ENCODE measurements at places on chromosomes 3 and 15.

DNA sequence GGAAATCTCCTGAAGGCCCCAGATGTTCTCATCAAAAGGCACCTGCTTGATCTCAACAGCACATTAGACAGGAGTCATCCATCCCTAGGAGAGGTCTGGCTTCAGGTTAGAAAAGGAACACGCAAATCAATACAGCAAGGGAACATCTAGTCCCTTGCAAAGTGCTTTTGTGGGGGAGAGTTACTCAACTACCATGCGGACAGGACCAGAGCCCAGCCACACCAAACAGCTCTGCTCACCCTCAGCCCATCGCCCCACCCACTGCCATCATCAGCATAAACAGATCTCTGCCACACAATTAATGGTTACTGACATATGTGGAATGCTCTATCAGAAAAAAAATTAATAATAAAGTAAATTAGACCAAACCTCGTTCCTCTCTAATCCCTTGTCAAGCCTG, 85.6 kb downstream of the MYLK start:
- no peak for DNase-seq

GRCh38 chr3:136547293-136547692, 204.9 kb downstream of the STAG1 start:
- no peak for DNase-seq

GRCh38 chr15:41207687-41208448, 22.7 kb downstream of the EXD1 start:
- no peak for DNase-seq

DNA sequence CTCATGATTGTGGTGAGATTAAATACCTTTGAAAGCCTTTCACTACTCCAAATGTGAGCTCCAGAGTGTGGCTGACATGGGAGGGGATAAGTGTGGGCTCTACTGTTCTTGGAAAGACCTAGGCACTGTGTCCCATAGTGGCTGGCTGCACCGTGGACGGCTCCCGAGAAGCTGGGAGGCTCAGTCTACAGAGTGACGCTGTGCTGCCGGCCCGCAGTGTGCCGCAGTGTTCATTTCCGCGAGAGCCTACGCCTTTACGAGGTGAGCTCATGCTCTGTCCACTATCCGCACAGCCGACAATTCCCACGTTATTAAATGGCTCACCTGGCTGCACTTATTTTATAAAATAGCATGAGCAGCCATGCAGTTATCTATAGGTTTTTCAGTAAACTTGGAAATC, 66.9 kb downstream of the MTHFS start:
- DNase-seq, result no peak

DNA sequence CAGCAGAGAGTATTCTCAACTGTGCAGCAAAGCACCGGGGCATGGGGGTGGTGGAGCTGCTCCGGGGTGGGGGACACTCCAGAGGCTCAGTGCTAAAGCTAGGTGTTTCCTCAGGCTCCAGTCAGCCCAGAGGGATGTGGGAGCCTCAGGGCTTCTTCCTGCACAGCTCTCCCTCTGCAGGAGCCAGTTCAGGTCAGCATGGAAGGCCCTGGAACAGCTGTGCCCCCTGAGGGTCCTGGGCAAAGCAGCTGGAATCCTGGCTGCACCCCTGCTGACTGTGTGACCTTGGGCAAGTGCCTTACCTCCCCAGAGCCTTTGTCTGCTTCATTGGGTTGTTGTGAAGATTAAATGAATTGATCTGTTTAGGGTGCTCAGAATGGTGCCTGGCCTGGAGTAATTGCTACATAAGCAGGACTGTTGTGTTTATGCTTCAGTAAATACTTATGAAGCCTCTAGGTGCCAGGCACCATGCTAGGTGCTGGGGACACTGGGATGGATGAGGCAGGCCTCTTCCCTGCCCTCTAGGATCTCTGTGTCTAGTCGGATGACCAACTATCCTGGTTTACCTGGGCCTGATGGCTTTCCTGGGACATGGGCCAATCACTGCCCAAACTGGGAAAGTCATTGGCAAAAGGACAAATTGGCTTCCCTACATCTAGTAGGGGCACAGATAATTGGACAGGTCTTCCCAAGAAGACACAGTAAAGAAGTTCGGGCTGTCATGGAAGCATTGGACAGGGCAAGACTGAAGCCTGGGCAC, 64.2 kb upstream of the LCTL start:
- DNase-seq, result no peak

- peak; percentile 81 for DNase-seq
Measured at GRCh38 chr3:106611841-106612240, 743.0 kb upstream of the CBLB start.

DNA sequence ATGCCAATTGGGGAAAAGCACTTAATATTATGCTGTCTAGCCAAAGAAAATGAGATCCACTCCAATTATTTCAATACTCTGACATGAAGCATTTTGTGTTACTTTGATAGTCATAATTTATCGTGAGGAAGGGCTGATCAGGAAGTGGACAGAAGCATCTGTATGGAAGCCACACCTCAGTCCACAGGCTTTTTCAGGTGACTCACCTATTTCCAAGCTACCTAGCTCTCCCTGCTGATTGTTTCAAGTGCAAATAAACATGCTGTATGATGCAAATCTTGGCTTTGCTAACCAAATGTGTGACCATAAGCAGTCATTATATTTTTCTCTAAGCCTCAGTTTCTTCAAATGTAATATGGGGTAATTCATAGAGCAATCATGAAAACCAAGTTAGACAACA, 30.8 kb upstream of the CPB1 start:
- DNase-seq, result no peak

GRCh38 chr3:131349946-131350347, 31.6 kb upstream of the NUDT16 start:
- DNase-seq, result no peak

- DNase-seq, result no peak
Measured at GRCh38 chr3:157088601-157089454, 71.1 kb downstream of the CCNL1 start.

GRCh38 chr3:66527246-66527645, 26.4 kb upstream of the LRIG1 start:
- peak; percentile 57 for DNase-seq

DNA sequence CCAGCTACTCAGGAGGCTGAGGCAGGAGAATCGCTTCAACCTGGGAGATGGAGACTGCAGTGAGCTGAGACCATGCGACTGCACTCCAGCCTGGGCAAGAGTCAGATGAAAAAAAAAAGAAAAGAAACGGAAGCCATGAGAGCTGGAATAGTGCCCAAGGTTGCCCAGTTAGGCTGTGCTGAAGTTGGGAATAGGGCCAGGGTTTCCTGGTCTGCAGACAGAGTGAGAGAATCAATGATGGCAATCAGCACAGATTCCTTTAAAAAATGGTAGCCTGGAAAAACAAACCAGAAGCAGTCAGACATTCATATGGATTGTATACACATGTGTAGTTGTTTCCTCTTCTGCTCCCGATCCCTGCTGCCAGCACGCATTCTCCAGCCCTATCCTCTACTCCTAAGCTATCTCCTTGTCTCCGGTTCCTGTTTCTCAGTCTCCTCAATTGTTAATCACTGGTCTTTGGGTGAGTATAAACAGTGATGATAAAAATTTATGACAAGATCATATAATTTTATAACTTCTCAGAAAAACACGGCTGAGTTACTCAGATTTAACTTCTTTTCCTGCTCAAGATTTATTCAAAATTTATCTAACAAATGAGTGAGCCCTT, 316.2 kb upstream of the UMPS start:
- no peak for DNase-seq

DNA sequence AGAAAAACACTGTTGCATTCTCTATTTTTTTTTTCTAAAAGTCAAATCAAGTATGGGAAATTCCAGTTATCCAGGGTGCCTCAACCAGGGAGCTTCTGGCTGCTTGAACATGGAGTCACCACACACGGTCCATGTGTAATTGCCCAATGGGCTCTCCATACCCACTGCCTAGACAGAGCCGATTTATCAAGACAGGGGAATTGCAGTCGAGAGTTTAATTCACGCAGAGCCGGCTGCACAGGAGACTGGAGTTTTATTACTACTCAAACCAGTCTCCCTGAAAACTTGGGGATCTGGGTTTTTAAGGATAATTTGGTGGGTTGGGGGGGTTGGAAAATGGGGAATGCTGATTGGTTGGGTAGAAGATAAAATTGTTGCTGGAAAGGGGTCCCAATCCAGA, 149.8 kb downstream of the TJP1 start:
- no peak for DNase-seq

DNA sequence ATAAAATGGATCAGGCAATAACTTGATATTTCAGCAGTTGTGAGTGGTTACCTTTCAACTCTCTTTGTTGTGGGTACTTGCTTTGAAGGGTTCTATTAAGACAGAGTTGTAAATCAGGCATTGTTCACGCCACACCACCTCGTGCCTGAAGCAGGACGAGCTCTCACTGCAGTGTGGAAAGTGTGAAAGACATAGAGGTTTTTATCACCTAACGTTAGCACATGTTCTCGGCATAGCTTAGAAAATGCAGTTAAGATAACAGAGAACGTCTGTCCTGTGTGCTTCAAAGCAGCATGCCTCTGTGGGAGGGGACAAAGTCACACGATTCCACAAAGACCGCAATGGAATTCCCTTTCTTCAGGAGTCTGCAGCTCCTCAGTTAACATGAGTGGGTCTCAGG, 7.8 kb downstream of the ADAMTS17 start:
- no peak for DNase-seq

DNA sequence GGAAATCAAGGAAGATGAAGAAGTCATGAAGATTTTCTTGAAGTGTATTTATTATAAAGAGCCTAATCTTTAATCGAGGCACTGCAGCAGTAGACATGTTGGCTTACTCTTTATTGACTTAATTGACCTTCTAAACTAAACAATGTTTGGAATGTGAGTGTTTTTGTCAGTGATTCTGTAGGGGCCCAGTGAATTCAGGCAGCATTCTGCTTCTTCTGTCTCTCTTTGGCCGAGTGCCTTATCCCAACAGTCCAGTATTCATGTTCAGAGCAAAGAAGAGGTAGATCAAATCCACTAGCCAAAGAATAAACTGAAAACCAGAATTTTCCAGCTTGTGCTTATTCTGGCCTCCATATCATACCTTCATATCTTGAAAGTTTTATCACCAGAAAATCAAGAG, 55.7 kb downstream of the RLBP1 start:
- no peak for DNase-seq

DNA sequence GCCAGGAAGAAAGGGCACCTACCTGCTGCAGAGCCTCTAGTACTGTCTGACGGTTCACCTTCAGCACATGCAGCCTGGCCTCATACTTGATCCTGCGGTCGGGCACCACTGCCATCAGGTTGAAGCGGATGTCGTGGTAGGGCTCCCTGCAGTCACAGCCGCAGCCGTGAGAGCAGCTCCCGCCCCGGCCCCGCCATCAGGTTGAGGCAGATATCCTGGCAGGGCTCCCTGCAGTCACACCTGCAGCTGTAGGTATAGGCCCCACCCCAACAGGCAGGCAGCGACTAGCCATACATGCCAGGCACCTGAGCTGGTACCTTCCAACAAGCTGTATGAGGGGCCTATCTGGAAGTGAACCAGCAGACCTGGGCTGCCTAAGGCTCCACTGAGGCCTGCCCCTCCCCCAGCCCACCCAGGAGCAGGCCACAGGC, 38.7 kb downstream of the SEMA3G start:
- DNase-seq, result no peak

- DNase-seq, result no peak
Measured at GRCh38 chr3:151867666-151868065, 5.8 kb upstream of the SUCNR1 start.

- DNase-seq, result no peak
Measured at GRCh38 chr3:5504135-5504534, 316.6 kb downstream of the EDEM1 start.

- DNase-seq, result no peak
Measured at GRCh38 chr3:194489736-194490612, 3.2 kb upstream of the ATP13A3 start.

- no peak for DNase-seq
Measured at GRCh38 chr3:85007195-85008094, 48.7 kb downstream of the CADM2 start.

DNA sequence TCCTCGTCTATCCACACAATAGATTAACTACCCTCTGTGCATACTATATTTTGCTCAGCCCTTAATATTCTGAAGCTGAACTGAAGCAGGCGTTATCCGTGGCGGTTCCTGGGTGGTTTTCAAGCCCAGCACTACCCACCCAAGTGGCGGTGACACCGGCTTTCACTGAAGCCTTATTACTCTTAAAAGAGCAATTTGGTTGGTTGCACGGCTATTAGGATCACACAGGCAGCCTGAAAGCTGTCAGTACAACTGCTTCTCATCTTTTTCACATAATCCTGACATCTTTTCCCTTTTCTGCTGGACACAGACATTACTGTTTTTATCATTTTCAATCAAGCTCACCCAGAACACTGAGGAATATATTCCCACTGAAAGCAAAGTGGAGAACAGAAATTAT, 525.3 kb upstream of the ZNF717 start:
- DNase-seq, result no peak

DNA sequence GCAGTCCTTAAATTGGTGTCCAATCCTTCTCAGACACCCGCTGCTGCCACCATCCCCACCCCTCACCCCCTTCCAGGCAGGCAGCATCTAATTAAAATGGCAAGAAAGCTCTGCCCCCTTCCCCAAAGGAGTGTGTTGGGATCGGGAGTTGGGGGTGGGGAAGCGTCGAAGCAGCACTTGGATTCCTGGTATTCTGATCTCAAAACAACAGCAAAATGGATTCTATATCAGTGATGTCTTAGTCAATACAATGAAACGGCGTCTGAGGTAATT, 1.4 kb downstream of the TNIK start:
- DNase-seq, result no peak

GRCh38 chr3:84444726-84445521, 513.9 kb upstream of the CADM2 start:
- no peak for DNase-seq

- no peak for DNase-seq
Measured at GRCh38 chr15:98896002-98896721, 111.4 kb downstream of the PGPEP1L start.

DNA sequence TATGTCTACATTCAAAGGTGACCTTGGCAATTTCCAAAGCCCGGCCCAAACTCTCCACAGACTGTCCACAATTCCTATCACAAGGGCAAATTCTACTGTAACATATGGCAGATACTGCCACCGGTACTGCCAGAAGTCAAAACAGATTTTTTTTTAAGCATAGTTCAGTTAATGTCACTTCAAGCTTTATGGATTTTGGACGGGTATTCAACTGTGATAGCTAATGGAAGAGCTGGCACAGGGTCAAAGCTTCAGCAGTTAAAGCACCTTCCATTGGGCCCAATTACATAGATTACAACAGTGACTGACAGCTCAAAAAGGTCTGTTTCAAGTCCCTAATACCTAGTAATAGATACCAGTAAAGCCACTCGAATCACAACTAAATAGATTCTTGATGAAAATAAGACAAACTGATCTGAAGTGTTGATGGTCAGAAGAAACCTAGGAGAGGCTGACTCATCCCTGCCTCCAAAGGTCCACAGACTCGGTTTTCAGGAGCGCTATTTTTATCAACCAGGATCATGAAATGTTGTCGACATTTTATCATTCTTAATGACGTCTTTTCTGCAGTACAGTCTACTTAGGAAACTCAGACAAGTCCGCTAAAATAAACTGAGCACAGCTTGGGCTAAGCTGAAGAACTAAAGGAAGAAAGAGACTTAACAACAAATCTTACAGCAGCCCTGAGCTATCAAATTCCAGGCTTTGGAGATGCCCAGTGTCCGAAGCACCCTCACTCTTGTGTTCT, 38.7 kb downstream of the ANXA2 start:
- peak; percentile 98 for DNase-seq

Measured in NCI-H524 (cell line).